ENCODE measurements at places on chromosomes 5 and 9. TPM values are rescaled to one million over a fixed set of nuclear protein-coding genes. Genes with fewer than 3 reads are reported as not detected.

- DNase-seq = no peak
These were observed 26.6 kb downstream of the AK3 start for GRCh38 chr9:4714266-4715016.

DNA sequence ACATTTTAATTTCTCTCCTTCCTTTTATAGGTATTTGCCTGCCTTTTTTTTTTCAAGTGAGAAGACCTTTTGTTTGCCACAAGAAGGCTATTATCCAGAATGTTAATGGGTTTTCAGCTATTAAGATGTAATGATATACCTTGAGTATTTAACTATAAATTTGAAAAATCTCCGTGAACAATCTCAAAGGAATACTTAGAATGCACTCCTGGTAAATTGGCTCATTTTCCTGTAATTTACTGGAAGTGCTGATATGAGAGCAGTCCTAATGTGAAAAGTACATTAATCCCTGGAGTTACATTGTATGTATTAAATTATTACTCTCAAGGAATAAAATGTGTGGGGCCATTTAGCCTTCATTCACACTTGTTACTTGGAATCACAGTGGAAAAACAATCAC, 32.4 kb downstream of the AOPEP start:
- no peak for DNase-seq

- no peak for DNase-seq
These were observed 6.1 kb upstream of the C9orf152 start for GRCh38 chr9:110214090-110214489.

TMEM174 gene
- not detected for total RNA-seq

GRCh38 chr5:176171171-176171760, 67.0 kb upstream of the SIMC1 start:
- DNase-seq = no peak
